ENCODE measurements at places on chromosomes 12 and 14. TPM values are rescaled to one million over a fixed set of nuclear protein-coding genes. Genes with fewer than 3 reads are reported as not detected.

- no peak for DNase-seq
Observed at GRCh38 chr12:133165776-133166175, 15.5 kb upstream of the ZNF268 start.

DNA sequence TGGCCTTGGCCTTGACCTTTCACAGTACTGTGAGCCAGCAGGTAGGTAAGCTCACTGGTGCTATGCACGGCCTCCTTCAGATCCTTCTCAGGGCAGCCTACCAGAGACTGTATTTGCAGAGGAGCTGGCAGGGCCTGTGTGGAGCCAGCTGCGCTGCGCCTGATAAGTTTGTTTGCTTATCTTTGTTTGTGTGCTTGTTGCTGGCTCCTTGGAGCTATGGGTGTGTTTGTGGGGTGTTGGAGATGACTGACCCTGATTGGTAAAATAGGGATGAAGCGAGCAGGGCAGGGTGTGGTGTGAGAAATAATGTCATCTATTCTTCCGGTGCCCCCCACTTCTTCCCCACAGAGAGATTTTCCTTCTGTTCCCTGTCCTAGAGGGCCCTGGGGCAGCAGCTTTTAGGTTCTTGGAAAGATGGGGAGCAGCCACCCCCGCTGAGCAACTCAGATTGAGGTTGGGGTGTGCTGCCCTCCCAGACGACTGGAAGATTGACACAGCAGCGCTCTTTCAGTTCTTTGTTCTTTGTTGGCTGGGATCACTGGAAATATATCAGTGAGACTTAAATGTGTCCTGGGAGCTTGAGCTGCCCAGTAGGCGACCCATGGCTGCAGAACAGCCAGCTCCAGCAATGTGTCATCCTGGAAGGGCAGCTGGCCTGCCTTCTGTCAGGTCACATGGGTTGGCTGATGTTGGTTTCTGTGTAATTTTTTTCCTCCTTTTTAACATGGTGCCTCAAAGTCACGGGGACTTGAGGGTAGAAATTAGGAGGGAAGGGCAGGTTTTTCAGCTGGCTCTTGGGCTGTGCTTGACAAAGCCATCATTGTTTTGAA is 19.6 kb downstream of the MLXIP start:
- peak; percentile 36 for DNase-seq

- DNase-seq: peak; percentile 23
Observed at GRCh38 chr12:49671031-49671765, 36.0 kb downstream of the FMNL3 start.

The CATSPERB gene
- total RNA-seq: not detected

The AKAP5 gene
- total RNA-seq: 2.1 TPM

GRCh38 chr12:21334771-21335325 is at the start of gene SLCO1A2:
SLCO1A2 (minus strand) TSS chr12:21334917; CDS start chr12:21334647, 270 bp downstream.
- DNase-seq: no peak
